ENCODE measurements at places on chromosomes 3 and 15. TPM values are rescaled to one million over a fixed set of nuclear protein-coding genes. Genes with fewer than 3 reads are reported as not detected.

DNA sequence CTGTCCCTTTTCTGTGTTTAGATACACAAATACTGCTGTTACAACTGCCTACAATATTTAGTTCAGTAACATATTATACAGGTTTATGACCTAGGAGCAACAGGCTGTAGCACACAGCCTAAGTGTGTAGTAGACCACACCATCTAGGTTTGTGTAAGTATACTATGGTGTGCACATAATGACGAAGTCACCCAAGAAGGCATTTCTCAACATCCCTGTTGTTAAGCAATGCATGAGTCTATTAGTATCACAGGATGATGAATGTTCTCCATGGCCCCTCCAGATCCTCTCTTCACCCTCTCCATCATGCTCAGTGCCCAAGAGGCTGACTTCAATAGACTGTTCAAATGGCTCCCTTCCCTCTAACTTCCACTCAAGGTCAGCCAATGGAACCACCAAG lies 14.6 kb upstream of the SEC62 start:
- no peak for DNase-seq

- no peak for DNase-seq
Observed at GRCh38 chr3:3178498-3179328, 778 bp downstream of the CRBN start.

DNA sequence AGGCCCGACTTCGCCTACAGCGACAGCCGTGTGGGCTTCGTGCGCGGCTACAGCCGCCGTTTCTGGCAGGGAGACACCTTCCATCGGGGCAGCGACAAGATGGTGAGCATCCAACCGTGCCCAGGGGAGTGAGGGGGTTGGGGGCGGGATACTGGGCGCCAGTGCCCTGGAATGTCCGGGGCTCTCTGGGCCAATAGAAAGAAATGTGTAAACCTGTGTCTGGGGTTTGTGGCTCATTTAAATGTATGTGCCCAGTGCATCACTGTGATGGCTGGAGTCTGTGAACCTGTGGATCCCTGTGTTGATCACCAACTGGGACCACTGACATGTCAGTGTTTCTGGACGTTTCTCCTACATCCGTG lies 423 bp downstream of the CHAC1 start:
- no peak for DNase-seq

DNA sequence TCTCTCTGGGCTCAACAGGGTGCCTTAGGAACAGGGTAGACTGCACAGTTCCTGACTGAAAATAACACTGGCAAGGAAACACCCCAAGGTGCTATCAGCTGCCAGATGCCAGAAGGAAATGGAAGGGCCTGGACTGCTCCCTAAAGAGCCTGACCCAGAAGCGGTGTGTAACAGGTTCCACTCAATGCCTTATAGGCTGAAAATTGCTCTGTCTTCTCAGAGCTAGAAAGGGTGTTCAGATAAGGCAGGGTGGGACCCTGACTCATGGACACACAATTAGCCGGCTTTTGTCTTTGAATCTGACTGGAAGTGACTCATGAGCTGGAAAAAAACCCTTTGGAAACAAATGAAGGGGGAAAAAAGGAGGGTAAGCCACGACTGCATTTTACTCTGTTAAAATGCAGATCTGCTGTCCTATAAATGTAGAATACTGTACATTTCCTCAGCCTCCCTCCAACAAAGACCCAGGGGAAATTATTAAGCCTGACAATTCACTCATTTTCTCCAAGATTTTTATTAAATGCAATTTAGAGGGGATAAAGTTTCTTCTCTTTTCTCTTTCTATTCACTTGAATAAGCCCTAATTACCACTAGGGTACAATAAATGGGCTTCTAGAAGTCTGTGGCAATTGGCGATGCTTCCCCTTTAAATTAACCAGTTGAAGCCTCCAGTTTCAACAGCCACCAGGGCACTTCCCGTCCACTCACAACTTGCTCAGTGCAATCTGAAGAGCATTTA lies 160.2 kb upstream of the TBL1XR1 start:
- DNase-seq = no peak

DNA sequence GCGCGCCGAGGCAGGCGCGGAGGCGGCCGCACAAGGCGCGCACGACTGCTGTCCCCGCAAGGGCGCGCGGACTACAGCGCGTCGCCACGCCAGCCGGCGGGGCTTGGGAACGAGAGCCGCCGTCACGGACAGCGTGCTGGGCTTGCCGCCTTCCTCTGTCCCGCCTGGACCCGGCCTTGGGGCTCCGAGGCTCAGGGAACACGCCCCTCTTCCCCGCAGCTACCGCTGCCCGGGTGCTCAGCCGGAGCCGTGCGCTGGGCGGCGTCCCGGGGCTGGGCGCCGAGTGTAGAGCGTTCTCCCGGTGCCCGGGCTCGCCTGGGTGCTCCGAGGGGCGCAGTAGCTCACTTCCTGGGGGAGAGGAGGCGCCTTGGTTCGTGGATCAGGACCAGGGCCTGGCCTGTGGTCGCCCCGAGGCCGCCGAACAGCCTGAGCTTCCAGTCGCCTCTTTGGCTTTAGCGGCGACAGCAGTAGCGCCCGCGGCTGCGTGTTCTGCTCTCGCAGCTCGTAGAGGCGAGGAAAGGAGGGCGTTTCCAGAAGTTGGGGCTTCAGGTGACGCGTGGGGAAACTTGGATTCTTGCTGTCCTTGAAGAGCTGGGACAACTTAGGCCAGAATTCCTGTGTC lies 226.7 kb upstream of the C2CD4B start:
- DNase-seq = peak; percentile 71

The CD200R1L gene
- not detected for total RNA-seq

The GHSR gene
- total RNA-seq = not detected

The ASB14 gene
- 9.0 TPM for total RNA-seq
